ENCODE measurements at places on chromosomes 1 and 21. TPM values are rescaled to one million over a fixed set of nuclear protein-coding genes. Genes with fewer than 3 reads are reported as not detected.

The SPATA46 gene
- not detected for total RNA-seq

- H3K4me1 ChIP-seq: peaks cover 8% of the 10 kb centered on the region
- H3K27me3 ChIP-seq: no peaks in the 10 kb centered on the region
- H3K27ac ChIP-seq: no peak overlapping the region
- DNase-seq: no peak
These were observed 56.4 kb downstream of the SLC45A1 start for GRCh38 chr1:8374356-8374755.

The OR2G6 gene
- total RNA-seq: not detected

DNA sequence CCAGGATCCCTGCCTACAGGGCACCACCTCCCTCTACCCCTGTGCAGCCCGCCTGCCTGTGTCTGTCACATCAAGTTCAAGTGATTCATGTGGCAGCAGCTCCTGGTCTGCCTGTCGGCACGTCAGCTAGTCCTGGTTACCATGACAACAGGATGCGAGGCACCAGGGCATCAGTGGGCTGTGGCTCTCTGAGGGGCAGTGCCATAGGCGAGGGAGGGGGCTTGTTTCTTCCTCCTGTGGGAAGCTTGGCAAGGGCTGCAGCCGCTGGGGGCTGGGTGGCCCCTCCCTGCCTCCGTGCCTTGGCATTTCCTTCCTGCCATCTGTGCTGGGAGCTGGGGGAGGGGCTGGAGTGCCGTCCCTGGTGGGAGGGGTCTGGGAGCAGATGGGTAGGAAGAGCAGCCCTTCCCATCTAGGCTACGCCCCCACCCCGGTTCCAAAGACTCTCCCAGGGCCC, 43.1 kb downstream of the FOXO6 start:
- H3K27ac ChIP-seq: no peak overlapping the region
- DNase-seq: no peak
- no peak overlapping the region for H3K4me3 ChIP-seq
- peaks cover 10% of the 10 kb centered on the region for H3K27me3 ChIP-seq

DNA sequence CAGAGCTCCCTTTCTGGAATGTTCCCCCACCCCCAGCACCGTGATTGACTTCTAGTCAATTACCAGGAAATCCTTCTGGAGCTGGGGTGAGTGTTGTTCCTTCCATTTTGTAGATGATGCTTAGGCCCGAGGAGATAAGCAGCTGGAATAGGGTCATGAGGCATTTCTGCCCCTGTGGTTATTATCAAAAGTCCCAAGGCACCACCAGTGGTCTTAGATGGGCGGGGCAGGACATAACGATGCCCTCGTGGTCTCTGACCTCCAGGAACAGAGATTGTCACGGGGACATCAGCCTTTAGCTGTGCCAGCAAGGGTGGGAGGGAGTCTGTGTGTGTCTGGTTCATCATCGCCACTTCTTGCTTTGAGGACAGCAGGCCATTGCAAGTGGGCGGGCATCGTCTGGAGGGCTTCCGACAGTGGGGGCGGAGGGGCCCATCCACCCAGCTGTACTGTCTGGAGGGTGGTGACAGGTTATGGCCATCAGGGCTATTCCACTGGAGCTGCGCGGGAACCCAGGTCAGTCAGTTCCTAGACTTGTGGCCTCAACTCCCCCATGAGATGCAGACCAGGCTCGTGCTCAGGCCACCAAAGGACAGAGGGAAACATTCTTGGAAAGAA, 22.6 kb downstream of the TNFRSF8 start:
- H3K4me1 ChIP-seq: peaks cover 53% of the 10 kb centered on the region
- DNase-seq: no peak
